HuH-7.5 (cell line): ENCODE measurements at places on chromosomes 12 and 14.

DNA sequence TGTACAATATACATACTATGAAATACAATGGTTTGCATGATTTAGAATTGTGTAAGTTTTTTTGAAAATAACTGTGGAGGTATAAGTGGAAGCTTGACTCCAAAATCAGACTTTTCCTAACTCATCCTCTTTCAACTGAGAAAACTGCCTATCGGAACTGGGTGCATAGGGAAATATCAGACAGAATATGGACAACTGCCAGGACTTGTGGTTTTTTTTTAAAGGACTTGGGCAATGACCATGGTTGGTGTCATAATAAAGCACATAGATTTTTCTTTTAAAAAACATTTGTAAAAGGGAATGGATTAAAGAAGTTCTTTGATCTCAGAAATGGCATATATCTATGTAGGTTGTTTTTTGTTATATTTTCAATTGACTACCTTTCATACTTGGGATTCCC, 53.3 kb upstream of the LRRK2 start:
- no peak for DNase-seq

GRCh38 chr14:77343662-77344061, 22.8 kb downstream of the GSTZ1 start:
- DNase-seq: no peak

GRCh38 chr12:127594351-127594970, 672.5 kb upstream of the TMEM132C start:
- DNase-seq: no peak

DNA sequence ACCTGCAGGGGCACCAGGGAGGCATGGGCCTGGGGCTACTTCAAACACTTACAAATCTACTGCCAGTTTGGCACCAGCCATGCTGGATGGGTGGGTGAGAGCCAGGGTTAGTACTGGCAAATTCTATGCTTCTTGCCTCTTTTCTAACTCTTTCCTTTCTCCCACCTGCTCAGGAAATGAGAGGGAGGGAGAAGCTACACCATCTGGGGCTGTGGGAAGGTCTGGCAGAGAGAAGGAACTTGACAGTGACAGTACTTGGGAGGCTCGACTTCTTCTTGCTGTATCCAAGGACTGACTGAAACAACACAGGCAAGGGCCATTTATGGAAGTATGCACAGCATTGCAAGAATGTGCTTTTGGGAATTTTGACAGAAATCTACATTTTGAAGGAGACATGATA, 149.6 kb upstream of the DYRK2 start:
- no peak for DNase-seq

DNA sequence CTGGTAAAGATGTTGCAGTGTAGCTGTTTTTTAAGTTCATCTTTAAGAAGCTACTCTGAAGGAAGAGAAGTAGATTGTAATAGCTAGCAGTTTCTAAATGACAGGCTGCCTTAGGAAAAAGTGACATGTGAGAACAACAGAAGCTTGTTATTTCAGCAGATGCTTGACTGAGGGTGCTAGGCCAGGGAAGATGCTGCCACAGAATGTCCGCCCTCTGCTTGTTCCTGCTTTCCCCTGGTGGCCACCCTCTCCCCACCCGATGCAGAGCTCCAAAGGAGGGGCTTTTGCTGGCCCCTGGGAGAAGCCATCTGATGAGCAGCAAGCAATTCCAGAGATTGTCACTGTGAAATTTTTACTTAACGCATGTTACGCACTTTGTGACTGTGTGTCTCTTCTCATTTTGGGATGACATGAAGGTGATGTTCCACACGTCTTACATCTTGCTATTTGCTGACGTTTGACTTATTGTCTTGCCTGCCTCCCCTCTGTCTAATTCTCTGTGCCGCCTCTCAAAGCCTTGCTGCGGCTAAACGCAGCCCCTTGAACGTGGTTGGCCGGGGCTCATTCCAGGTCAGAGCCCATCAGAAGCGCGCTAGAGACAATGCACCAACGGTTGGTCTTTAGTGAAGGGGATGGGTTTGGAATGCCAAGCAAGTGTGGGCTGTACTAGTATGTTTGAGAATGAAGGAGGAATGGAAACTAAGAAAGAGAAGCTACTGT, 44.8 kb downstream of the WDR20 start:
- no peak for DNase-seq

- peak; percentile 34 for DNase-seq
Measured at GRCh38 chr12:105084251-105085250, at the start of gene ALDH1L2. ALDH1L2 (minus strand) TSS chr12:105084458; CDS start chr12:105084436, 22 bp downstream.

GRCh38 chr12:54661048-54661447, 12.9 kb upstream of the DCD start:
- DNase-seq: no peak

DNA sequence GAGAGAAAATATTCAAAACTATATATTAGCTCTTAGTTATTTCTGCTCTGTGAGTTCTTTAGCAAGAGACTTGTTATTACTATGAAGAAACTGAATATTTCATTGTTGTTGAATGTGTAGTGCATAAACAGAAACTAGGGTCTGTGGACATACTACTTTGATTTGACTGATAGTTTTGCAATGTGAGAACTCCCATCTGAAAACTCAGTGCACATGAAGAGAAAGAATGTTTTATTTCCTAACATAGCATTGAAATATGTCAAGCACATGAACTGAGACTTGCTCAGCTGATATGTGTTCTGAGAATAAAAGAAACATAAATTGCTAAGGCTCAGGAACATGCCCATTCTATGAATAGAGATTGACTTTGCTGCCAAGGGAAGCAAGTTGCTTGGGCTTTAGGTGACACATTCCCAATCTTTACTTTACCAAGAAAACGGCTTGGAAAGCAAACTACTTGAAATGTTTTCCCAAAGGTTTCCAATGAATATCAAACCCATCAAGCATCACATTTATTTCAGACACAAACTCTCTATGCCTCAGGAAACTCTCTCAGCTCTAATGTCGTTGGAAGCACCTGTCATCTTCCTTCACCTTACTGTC, 290.4 kb downstream of the SLC16A7 start:
- no peak for DNase-seq

DNA sequence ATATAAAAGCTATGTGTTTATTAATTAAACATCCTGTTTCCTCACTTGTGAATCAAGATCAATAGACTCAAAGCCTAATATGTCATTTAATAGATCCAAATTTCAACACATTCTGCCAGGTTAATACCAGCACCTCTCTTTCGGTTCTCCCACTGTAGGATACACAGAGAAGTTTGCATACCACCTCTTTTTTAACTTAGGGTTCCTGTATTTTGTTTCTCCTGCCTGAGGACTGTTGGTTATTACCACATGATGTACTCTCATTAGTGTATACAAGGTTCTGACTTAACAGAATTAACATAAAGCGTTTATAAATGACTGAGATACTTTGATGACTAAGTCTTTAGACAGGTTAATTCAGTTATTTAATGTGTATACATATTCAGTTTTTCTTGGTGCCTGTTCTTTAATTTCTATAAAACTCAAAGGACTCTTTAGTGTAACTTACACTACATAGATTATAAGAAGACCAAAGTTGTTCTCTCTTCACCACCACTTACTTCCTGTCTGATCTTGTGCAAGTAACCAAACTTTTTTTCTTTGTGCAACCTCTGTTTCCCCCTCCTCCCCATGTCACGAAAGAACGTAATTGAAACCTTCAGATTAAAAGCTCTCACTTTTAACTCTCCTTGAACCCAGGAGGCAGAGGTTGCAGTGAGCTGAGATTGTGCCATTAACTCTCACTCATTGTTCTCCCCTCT, 89.8 kb upstream of the DNM1L start:
- DNase-seq: no peak

GRCh38 chr14:59224341-59224740, 35.9 kb downstream of the DAAM1 start:
- no peak for DNase-seq

DNA sequence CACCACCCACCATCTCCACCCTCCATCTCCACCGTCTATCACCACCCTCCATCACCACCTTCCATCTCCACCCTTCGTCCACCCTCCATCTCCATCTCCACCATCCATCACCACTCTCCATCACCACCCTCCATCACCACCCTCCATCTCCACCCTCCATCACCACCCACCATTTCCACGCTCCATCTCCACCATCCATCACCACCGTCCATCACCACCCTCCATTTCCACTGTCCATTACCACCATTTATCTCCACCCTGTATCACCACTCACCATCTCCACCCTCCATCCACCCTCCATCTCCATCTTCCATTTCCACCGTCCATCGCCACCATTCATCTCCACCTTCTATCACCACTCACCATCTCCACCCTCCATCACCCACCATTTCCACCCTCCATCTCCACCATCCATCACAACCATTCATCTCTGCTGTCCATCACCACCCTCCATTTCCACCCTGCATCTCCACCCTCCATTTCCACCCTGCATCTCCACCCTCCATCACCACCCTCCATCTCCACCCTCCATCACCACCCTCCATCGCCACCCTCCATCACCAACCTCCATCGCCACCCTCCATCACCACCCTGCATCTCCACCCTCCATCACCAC, 6.1 kb upstream of the CEP170B start:
- no peak for DNase-seq

- DNase-seq: no peak
Measured at GRCh38 chr12:1453810-1454209, 140.6 kb downstream of the FBXL14 start.

DNA sequence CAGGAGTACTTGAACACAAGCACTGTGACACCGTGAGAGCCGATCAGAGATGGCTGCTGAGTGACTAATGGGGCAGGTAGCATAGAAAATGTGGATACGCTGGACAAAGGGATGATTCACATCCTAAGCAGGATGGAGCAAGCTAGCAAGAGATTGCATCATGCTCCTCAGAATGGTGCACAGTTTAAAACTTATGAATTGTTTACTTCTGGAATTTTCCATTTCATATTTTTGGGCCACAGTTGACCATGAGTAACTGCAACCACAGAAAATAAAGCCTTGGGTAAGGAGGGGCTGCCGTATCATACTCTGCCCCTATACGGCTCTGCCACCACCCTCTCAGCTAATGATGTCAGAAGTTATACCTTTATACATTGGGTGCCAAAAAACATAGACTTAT, 23.3 kb upstream of the MARK3 start:
- no peak for DNase-seq

DNA sequence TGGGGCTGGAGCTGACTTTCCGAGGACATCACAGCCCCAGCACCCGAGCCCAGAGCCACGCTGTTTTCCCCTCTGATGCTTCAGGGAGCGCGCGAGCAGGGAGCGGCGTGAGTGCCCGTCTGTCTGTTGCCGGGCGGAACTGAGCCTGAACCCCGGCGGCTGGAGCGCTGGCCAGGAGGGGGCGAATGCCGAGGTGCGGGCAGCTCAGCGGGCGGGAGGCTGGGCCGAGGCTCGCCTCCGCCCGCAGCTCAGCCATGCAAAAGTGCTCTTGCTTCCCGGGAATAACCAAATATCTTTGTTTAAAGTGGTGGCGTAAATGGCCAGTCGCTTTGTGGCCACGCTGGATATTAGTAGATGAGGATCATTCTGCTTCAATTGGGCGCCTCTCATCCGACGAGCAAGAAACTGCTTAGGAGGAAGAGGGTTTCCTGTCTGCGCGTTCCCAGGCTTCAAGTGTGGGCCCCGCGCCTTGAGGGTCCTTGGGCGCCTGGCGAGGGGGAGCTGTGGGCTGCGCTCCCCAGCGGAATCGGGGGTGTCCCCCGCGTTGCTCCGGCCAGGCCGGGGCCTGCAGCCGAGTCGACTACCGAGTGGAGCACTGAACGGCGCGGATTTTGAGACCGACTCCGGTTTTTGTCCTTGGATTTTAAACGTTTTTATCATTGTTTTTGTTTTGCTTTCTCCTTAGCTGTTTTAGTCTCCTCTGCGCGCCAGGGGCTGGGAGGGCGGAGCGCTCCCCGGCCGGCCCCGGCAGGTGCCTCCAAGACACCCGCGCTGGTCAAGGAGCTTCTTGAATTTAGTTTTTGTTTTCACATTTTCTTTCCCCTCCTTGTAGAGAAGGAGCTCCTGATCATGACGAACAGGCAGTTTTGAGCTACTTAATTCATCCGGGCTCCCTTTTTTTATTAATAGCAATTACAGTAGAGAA, 831 bp upstream of the NKX2-1 start:
- DNase-seq: peak; percentile 90
